Stimulated activated CD4-positive, alpha-beta T cell treated with anti-CD3 and anti-CD28 coated beads, Interleukin-1b, Interleukin-23, amount 100 ng/mL, for 48 hours (primary cell): ENCODE measurements at places on chromosomes 5 and 9.

DNA sequence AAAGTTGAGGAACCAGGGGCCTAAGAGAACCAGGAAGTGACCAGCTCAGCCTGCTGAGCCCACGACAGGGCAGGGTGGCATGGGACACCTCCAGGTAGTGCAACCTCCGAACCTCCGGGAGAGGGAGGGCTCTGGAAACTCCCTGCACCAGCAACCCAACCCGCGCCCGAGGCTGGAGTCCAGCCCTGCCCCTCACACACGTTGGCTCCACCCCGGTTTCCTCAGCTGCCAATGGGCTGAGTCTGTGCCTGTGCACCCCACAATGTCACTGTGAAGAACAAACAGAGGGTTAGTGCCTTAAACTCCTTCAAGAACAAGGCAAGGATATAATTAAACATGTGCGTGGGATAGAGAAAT, 17.0 kb upstream of the UNC5A start:
- DNase-seq: no peak

DNA sequence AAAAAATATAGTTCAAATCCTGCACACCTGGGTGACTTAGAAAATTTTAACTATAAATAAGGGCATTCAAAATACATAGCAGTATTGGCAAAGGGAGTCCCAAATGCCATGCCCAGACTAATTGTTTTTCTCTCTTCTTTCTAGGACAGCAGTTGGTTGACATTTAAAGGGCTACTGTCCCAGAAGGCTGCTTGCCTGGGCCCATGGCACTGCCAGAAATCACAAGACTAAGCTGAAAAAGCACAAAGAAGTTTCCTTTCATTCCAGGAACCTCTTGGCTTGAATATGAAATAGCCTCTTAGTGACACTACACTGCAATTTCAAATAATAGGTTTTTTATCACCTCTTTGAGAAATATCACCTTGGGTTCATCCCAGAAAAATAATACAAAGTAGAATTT, 388.9 kb upstream of the TRPC7 start:
- no peak for DNase-seq

GRCh38 chr9:133458643-133459312, 1.0 kb upstream of the CACFD1 start:
- DNase-seq: no peak

- no peak for DNase-seq
Measured at GRCh38 chr9:36193023-36193422, 2.3 kb downstream of the CLTA start.

DNA sequence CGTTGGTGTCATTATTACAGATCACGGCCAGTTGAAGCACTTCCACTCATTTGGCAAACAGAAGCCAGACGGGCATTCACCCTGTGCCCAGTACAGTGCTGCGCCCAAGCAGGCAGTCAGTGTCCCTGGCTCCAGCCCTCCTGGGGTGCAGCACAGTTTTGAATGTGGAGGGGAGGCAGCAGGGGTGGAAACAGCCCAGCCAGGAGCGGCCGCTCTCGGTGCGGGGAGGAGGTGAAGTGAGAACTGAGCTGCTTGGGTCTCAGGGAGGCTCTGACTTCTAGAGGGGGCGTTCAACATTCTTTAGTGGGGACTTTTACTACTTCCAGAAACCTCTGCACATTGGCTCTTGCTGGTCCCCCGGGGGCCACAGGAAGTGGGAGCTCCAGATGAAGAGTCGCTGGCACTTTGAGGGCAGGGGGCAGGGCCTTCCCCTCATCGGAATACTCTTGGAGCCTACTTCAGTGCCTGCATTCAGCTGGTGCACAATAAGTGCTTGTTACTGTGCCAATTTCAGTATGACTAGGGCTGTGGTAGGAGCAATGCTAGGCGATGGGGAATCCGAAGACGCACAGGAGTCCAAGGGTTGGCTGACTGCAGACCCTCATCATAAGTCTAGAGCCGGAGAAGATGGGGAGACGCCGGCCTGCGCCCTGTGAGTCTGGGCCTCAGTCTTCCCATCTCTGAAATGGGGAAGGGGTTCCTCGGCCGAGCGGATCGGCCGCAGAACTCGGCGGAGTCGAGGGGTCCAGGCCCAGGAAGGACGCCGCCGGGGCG, 492 bp upstream of the NEK6 start:
- DNase-seq: no peak

DNA sequence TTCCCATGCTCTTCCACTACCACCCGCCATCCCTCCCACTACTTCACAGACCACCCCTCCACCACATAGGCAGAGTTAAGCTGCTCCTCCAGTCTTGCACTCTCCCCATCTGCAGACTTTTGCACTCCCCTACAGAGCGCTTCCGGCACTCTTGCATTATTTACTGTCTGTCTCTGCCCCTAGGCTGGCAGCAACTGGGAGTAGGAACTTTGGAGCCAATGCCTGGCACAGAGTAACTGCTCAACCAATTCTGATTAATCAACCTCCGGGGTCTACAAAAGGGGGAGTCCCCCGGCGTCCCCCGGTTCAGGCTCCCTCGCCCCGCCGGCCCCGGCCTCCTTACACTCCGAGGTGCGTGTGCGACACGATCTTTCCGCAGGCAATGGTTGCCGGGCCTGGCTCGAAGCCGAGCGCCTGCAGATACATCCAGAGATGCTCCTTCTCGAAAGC, 498 bp downstream of the HAUS6 start:
- DNase-seq: peak; percentile 6

DNA sequence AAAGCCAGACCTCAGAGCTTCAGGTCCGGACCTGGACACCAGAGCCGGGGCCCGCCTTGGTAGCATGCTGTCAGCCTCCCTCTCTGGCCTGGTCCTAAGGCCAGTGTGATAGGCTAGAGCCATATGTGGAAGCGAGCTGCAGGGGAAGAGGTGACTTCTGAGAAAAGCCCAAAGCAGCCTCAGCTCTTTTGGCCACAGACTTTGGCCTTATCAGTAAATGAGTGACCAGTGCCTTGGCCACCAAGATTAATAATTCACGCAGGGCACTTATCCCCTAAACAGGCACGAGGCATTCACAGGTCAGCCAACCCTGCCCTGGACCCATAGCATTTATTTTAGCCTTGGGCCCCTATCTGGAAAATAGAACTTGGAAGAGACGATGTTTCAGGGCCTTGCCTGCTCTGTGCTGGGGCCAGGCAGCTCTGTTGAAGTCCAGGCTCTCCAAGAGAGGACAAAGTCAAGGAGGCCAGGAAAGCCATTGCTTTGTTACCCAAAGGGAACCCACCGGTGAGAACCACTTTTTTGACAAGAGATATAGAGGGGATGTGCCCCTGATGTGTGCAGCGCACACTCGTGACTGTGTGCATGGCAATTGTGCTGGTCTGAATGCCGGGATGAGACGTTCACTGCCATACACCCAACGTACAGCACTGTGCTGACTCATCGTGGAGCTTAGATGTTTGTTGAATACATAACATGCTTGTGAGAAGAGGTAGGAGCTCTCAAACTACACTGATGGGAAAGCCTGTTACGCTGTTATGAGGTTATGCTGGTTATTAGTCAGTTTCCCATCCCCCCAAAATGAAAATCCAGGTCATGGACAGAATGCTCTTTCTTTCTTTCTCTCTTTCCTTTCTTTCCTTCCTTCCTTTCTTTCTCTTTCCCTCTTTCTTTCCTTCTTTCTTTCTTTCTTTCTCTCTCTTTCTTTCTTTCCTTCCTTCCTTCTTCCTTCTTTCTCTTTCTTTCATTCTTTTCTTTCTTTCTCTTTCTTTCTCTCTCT, 5.0 kb upstream of the SLC34A1 start:
- peak; percentile 61 for DNase-seq

DNA sequence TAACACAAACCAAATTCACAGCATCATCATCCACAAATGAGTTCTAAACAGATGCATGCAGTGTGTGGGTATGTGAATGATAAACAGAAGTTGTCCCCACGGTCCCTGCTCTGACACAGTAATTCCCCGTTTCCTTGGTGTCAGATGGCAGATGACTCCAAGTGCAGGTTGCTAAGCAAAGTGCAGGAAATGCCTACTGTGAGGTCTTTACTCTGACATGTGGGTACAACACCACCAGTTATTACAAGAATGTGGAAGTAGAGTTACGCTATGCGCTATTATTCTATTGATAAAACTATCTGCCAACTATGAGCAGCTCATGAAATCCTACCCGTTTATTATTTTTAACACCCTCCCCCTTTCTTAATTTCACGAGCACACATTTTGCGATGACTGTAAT, 448.9 kb downstream of the BNC2 start:
- DNase-seq: no peak

GRCh38 chr5:45334939-45335338, 361.2 kb downstream of the HCN1 start:
- no peak for DNase-seq

DNA sequence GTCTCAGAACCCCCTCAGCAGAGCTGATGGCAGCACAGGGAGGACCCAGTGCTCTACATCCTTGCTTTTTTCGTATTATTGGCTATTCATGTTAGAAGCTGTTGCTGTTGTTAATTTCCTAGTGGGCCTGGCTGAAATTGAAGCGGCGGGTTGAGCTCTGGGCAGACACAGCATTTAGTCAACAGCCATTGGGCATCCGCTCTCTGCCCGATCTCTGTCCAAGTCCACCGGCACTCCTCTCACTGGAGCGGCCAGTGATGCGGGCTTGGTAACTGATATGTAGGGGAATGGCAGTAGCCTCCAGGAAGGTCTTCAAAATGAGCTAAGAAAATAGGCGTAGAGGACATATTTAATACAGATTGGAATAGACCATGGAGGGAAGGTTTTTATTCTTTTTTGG, 1.3 kb upstream of the GARNL3 start:
- no peak for DNase-seq

GRCh38 chr5:90233476-90233875, 176.1 kb downstream of the CETN3 start:
- no peak for DNase-seq

GRCh38 chr5:53779541-53779981, 219.1 kb downstream of the NDUFS4 start:
- DNase-seq: no peak

DNA sequence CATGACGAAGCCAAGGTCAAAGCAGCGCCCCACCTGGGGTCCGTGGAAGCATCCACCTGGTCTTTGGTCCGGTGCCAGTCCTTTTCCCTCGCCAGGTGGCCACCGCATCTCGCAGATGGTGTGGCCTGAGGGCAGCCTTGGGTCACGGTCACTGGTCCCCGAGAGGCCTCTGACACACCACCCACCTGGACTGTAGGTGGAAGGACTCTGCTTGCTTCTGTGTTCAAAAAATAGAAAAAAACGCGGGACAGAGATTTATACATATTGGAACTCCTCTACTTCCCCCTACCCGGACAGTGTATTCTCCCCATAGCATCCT, 466 bp upstream of the TTC39B start:
- no peak for DNase-seq

- DNase-seq: no peak
Measured at GRCh38 chr5:140882591-140882899, 621 bp downstream of the PCDHA13 start.

GRCh38 chr9:114968671-114969070, 38.3 kb upstream of the TNFSF8 start:
- DNase-seq: no peak

GRCh38 chr5:120436996-120437395, 27.1 kb upstream of the PRR16 start:
- no peak for DNase-seq

- DNase-seq: no peak
Measured at GRCh38 chr5:1805736-1806135, 4.5 kb downstream of the NDUFS6 start.

DNA sequence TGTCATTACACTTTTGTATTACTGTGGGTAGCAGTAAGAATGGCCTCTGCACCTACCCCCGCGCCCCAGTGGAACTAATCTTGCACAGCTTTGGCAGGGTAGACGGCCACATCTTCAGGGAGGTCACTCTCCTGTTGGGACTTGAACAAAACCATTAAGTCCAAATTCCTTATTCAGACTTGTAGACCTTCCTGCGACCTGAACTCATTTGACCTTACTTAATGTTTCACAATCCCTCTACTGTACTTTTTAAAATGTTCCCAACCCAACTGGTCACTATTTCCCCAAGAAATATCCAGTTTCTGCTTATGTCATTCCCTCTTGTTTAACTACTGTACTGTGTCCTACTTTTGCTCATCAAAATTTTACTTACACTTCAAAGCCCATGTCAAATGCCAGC, 5.3 kb upstream of the FAM120AOS start:
- DNase-seq: no peak

GRCh38 chr9:74755355-74755754, 132.4 kb downstream of the TRPM6 start:
- DNase-seq: no peak

DNA sequence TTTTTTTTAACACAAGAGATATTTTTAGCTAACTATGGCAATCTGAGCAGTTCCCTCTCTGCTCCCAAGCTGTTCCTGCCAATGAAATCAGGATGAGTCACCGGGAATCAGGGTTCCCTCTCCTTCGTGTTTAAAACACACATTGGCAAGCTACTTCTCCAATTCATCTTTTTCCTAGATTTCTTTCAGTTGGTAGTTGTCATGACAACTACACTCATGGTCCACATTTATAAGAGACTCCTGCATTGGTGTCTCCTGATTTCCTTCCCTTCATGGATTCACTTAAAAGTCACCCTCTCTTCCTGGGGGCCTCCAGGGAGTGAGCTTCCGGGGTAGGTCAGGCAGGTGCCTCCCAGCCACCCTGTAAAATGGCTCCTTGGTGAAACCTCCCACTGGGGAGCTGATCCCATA, 72.3 kb upstream of the NIPAL4 start:
- DNase-seq: no peak

DNA sequence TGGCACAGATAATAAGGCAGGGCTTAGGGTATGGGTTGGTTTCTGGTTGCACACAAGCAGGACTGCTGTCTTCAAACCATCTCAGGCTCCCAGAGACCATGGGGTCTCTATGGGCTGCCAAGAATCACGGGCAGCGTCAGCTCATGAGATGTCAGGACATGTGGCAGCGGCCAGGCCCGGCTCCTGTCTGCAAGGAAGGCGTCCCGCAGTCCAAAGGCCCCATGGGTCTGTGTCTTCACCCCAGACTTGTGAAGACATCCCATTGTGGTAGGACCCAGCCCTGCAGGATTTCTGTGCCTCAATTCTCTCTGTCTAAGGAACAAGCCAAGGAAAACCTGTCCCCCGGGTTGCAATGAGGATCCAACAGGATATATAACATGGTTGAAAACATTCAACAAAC, 32.6 kb downstream of the IPPK start:
- no peak for DNase-seq

- DNase-seq: no peak
Measured at GRCh38 chr9:22169243-22169642, 160.1 kb upstream of the CDKN2B start.

DNA sequence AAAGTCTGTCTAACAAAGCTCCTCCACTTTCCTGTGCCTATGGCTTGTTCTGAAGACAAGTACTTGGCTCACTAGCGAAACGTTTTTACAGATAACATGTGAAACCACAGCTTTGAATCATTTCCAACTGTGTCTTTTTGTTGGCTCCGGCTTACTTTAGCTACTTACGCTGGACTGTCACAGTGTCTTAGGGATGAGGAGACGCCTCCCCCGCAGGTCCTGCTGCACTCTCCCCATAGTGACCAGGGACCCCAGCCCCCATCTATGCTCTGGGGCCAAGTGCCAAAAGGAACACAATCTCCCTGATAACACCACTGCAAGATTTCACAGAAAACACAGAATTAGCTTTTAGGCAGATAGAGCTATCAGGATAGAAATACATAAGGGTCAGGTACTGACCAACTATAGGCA, 219.1 kb downstream of the ADAMTS6 start:
- no peak for DNase-seq
